EL (cell line): ENCODE measurements at places on chromosomes 5 and 9.

- no peak for DNase-seq
Measured at GRCh38 chr9:107740088-107740980, 250.8 kb upstream of the KLF4 start.

DNA sequence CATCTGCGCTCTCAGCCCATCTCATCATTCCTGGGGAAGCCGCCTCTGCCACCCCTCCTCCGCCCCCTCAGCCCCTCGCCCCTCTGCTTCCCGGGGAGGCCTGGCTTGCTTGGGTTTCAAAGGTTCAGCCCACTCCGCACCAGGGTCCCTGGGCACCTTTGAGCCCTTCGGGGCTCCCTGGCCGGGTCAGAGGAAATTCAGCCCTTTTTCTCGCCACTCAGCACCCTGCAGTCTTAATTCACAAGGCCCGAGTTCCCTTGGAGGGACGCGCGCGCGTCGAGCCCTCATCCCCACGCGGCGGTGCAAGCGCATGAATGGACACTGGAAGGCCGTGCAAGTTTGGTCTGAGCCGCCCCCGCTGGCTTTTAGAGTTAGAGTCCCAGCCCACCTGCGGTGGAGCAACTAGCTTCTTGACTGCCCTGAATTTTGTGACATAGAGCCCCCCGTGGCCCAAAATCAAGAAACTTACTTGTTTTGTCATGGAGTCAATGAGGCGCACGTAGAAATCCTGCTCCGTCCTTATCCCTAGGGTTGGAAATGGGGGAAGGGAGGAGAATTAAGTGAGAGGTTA, 4.5 kb downstream of the EBF1 start:
- no peak for DNase-seq

GRCh38 chr5:23223846-23224245, 283.6 kb upstream of the PRDM9 start:
- DNase-seq, result no peak

GRCh38 chr5:14296533-14297331, 153.6 kb downstream of the TRIO start:
- DNase-seq, result no peak

DNA sequence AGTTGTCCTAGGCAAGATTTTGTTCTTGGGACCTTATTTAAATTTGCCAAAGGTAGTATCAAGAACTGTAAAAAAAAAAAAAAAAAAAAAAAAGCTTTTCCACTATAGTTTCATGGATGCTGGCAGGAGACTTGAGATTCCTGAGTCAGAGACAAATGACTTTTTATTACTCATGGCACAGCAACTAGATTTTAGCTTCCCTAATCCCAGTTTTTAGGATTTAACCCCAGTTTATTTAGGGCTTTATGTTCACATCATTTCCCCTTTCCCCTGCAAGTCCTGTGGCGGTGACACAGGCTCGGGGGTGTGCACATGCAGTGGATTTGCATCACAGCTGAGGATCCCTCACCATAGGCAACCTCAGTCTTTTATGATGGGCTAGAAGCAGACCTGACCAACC, 144.9 kb downstream of the GOLPH3 start:
- peak; percentile 57 for DNase-seq

GRCh38 chr5:11494340-11494739, 409.9 kb downstream of the CTNND2 start:
- no peak for DNase-seq

- DNase-seq, result peak; percentile 15
Measured at GRCh38 chr9:70390933-70391341, 23.5 kb downstream of the KLF9 start.

- no peak for DNase-seq
Measured at GRCh38 chr5:23405316-23406068, 101.9 kb upstream of the PRDM9 start.

DNA sequence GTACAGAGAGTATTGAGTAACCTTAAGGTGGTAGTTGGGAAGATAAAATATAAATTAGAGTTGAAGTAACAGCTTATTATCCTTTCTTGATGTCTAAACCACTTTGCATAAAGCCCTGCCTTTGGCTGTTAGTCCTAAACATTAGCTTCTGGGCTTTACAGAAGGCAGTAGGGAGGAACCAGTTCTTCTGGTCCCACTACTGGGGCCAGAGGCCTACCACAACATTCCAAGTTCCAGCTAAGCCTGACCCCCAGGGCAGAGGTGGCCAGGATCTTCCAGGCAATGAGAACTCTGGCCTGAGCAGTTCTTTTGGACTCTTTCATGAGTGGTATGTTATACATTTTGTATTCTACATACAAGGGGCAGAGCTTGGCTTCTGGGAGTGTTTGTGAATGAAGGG, 26.1 kb downstream of the DNAI1 start:
- no peak for DNase-seq

DNA sequence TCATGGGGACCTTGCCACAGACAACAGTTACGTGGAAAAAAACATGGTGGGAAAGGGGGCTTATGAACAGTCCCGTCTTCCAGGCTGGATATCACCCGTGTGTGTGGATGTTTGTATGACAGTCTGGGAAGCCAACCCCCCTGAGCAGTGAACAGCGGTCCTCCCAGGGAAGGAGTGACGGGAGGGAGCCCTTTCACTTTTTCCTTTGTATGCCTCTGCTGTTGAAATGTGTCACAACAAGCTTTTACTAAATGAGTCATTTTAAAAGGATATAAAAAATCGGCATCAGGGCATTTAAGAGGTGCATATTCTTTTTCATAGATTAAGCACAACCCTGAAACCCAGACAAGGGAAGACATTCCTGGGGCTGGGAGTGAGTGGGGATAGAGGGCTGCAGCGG, 5.1 kb downstream of the MYMK start:
- no peak for DNase-seq

DNA sequence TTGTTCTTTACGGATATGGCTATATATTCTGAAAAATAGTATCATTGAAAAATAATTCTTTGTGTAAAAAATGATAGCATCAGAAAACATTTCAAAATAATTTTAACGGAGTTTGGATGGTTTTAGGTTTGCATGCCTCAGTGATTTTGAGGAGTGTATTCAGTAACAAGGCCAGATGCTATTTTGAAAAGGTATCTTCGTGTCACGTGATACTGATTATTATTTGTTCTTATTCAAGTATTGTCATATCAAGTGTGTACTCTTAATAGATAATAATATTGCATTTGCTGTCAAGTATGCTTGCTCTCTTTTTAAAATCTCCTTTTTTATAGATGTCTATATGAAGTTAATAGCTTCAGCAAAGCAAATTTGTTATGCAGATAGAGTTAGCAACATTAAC, 313.1 kb upstream of the PTPRD start:
- no peak for DNase-seq

GRCh38 chr5:57037355-57037754, 85.4 kb upstream of the MIER3 start:
- no peak for DNase-seq

GRCh38 chr5:159198063-159199036, 11.0 kb downstream of the RNF145 start:
- no peak for DNase-seq

DNA sequence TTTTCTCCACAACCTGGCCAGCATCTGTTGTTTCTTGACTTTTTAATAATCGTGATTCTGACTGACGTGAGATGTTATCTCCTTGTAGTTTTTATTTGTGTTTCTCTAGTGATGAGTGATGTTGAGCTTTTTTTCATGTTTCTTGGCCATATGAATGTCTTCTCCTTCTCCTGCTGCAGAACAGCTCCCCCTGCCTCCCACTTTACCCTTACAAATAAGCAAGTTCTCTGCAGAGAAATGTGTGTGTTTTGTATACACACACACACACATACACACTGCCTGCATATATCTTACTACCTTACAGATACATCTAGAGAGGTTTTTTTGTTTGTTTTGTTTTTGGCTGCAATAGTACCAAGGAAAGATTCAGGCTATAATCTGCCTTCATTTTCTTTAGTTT, 88.7 kb upstream of the PHF24 start:
- DNase-seq, result peak; percentile 8

GRCh38 chr5:89484962-89485361, 602.0 kb upstream of the MEF2C start:
- DNase-seq, result no peak

- no peak for DNase-seq
Measured at GRCh38 chr9:73596321-73596720, 444.7 kb downstream of the ANXA1 start.

GRCh38 chr5:129771058-129771838, 23.4 kb downstream of the MINAR2 start:
- peak; percentile 40 for DNase-seq

GRCh38 chr5:160467555-160468362, 46.1 kb downstream of the PTTG1 start:
- DNase-seq, result peak; percentile 90

DNA sequence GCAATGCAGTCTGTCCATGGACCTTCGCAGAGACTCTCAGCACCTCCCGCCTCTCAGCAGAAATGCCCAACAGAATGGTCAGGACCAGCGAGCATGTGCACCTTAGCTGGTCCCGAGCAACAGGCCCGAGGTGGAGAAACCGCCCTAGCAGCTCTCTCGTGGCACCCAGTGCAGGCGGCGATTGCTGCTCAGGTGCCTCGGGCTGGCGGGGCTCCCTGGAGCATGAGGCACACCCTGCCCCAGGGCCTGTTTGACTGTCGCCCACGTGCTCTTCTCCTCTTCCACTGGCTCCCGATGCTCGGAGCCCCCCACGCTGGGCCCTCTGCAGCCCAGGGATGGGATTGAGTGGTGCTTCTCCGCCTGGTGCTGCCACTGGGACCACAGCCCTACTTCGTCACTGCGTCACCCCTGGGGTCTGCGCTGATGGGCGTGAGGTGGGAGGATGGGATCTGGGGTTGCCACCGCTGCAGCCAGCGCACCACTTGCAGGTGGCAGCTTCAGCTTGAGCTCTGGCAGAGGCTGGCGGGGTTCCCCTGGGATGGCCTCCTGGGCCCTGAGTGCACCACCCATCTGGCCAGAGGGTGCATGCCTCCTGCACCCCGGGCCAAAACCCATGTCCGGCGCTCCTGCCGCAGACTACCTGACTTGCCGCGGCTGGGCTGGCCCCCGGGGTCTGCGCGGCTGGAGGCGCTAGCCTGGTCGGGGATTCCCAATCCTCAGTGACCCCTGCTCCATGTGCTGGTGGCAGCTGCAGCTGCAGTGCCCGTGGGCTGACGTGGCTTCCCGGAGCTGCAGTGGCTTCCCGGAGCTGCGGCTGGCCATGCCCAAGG, 244.2 kb downstream of the FOXD4L6 start:
- DNase-seq, result no peak

GRCh38 chr9:36721846-36722588, 149.3 kb downstream of the MELK start:
- no peak for DNase-seq

- no peak for DNase-seq
Measured at GRCh38 chr9:35972093-35972492, 14.1 kb upstream of the OR2S2 start.

DNA sequence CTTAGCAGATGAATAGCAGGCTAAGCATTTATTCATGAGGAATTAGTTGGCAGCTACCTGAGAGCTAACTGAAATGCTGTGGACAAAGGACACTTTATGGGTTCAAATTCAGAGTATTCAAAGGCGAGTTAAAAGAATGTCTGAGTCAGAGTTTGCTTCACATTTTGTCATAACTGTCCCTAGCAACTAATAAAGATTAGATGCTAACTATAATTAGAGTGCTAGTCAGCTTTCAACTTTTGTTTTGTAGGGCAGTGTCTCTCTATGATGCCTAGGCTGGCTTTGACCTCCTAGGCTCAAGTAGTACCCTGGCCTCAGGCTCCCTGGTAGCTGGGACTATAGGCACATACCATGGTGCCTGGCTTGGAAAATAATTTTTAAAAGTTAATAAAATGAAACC, 4.6 kb downstream of the SMC5 start:
- peak; percentile 32 for DNase-seq

GRCh38 chr9:32704343-32704742, 68.9 kb upstream of the TAF1L start:
- no peak for DNase-seq

DNA sequence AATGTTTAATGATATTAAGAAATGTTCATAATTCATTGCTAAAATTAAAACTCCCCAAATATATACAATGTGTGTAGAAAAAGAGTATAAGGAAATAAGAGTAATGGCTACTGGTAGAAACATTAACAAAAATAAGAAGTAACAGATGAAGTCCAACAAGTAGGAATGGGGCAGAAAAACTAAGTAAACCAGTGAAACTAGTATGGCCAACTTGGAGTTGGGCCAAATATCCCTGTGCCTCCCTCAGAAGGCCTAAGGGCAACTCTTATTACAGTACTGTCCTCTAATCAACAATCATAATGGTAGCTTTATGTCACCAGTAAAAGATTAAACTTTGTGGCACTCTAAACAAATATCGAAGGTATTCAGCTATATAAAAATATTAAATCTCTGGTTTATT, 93.5 kb downstream of the SSBP2 start:
- peak; percentile 31 for DNase-seq

DNA sequence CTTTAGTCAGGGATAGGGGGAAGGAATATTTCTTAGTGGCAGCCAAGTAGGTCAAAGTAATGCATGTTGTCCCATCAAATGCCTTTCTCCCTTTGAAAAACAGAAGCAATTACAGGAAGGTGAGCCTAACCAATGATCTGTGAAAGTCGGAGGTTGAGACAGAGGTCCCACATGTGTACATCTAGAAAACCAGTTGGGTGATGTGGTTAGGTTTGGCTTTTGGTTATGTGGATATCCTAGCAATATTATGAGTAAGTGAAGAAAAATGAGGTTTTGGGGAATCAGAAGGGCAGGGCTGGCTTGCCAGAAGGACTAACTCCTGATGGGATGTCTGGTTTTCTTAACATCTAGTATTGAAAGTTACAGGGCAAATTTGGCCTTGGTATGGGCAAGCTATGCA, 63.4 kb upstream of the PALM2AKAP2 start:
- DNase-seq, result no peak

DNA sequence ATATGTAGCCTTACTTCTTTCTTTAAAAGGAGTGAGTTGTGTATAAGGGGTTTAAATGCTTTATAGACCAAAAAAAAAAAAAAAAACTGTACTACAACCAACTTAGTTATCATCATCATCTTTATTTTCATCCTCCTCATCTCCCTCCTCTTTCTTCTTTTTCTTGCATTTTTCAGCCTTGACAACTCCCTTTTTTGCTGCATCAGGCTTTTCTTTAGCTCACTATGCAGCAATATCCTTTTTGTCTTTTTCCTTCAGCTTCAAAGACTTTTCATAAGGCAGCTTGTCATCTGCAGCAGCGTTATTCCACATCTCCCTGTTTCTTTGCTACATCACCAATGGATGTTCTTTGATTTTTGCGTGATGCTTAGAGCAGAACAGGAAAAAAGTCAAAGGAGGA, 526.0 kb downstream of the ZNF608 start:
- DNase-seq, result no peak

GRCh38 chr9:130346431-130346830, 80.9 kb downstream of the HMCN2 start:
- no peak for DNase-seq

DNA sequence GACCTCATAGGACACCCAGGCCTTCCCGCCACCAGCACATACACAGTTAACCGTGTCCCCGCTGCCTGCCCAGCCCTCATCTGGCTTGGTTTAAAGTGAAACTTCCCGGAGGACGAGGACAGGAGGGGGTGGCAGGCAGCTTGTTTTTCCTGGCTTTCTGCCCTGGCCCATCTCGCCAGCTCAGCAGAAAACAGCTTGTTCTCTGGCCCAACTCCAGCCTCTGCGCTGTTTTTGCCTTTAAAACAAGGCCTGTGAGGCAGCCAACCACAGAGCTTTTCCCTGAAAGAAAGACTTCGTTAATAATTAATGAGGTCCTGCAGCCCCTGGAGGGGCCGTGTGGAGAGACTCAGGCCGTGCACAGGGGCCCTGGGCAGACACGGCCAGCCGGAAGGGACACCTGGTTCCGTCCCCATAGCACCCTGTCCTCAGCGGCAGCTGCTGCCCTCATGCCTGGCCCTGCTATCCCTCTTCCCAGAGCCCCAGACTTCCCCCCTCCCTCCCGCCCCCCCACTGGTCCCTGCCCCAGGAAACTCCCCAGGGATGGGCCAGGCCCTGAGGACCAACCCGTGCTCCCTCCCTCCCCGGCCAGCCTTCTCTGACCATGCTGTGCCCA, 108.7 kb downstream of the RXRA start:
- peak; percentile 95 for DNase-seq
